ENCODE measurements at places on chromosomes 16 and 17.

DNA sequence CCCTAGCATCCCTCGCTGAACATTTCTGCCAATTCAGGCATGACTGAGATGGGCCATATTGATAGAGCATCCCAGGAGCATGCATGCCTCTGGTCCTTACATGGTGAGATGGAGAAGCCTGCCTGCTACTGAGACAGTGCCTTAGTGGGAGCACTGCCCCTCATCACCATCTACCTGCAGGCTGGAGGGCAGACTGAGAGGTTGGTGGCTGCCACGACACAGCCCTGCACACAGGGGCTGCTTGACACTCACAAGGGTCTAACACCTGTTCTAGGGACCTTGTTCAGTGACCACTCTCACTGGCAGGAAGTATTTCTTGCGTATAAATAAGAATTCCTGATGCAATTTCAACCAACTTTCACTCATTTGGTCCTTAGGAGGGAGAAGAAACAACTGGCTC, 34.0 kb downstream of the WIPI1 start:
- no peak for DNase-seq

- no peak for DNase-seq
Observed at GRCh38 chr17:36629970-36630502, 28.7 kb downstream of the MRM1 start.

GRCh38 chr17:4178651-4179050, 35.7 kb downstream of the CYB5D2 start:
- DNase-seq: no peak

DNA sequence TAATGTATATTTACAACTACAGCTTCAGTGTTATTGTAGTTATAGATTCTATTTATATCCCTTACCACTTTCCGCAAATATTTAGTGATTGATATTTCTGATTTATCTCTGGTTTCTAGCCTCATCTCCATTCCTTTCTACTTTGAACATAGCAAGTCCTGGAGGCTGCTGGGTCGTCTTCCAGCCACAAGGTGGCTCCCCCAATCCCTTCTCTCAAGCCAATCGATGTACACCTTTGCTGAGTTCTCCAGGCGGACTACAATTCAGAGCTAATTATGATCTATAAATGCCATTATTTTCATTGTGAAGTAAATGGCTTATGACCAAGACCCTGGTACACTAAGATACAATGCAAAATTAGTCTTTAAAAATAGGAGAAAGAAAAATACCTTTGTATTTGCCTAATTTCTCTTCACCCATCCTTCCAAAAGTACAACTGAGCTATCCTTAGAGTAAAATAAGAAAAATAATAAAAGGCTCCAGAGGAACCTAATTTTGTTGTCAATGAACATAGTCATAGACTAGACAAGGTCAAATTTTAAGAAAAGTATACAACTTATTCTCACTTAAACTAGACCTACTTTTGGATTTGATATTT, 122.1 kb downstream of the SKAP1 start:
- DNase-seq: peak; percentile 52

DNA sequence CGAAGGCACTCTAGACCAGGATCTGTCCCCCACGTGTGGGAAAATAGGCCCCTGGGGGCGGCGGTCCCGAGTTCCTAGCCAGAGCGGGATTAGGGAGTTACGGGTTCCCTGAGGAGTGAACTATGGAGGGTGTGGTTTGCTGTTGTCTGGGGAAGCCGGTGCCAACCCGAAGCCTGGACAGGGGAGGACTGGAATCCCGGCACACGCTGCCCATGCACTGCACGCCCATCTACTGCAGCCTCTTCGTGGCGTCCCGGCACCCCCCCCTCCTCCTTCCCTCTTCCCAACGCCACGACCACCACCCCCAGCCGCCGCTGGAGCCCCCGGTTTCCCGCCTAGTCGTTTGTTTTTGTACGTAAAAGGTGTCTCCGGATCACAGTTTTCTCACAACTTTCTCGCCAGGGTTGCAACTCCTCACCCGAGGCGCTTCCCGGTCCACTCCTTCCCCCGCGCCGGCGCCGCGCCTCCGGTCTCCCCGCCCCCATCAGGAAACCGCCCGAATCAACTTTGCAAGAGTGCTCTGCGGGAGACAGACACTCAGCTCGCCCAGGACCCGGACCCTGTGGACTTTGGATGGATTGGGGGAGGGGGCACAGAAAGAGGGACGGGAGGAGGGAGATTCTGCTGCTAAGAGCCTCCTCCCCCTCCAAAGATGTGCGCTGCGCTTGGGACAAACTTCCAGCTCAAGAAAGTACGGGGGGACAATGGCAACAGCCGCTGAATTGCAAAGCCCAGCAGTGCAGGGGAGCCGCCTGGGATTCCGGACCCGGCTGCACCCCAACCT, 1.4 kb upstream of the LHX1 start:
- no peak for DNase-seq

GRCh38 chr17:38879878-38880665, 10.2 kb downstream of the LASP1 start:
- peak; percentile 83 for DNase-seq

GRCh38 chr16:15440852-15441251, 6.5 kb downstream of the BMERB1 start:
- DNase-seq: no peak

DNA sequence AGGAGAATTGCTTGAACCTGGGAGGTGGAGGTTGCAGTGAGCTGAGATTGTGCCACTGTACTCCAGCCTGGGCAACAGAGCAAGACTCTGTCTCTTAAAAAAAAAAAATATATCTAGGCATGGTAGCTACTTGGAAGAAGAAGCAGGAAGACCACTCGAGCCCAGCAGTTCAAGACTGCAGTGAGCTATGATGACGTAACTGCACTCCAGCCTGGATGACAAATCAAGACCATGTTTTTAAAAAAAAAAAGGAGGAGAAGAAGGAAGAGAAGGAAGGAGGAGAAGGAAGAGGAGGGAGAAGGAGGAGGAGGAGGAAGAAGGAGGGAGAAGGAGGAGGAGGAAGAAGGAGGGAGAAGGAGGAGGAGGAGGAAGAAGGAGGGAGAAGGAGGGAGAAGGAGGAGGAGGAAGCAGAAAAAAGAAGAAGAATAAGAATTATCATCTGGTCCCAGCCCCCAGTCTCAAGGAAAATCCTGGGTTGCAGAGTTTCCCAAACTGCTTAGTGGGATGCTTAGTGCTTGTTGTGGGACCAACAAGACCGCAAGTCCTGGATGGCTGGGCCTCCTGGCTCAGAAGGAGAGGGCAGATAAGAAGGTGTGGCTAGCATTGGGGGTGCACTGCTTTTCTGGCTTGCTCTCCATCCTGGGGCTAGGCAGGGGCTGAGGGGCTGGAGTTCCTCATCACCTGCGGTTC, 3.7 kb upstream of the DRC7 start:
- no peak for DNase-seq

DNA sequence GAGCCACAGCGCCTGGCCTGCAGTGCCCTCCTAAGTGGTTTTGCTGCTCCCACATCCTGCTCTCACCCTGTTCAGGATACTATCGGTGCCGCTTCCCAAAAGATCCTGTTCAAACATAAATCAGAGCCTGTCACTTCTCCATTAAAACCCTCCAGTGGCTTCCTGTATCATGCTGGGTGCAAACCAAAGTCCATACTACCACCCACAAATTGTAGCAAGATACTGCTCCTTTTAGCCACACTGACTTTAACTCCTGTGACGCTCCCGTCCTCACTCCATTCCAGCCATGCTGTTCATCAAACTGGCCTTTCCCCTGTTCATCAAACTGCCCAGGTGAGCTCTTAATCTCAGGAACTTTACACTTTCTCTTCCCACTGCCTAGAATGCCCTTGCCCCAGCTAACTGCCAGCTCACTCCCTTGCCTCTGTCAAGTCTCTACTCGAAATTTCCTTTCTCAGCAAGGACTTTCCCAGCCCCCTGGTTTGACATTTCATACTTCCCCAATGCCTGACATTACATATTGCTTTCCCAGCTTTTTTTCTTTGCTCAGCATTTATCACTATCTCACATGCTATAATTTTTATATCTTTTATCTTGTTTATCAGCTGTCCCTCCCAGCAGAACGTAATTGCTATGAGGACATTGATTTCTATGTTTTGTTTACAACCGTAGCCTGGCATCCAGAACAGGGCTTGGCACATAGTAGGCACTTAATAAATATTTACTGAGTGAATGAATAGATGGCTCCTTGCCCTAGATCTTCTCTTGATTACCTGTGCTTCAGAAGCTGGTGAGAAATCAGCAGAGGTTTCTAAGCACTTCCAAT, 44.3 kb upstream of the SMURF2 start:
- no peak for DNase-seq

GRCh38 chr16:69169051-69169450, 17.9 kb upstream of the SNTB2 start:
- no peak for DNase-seq

All from right hindlimb (tissue), 1 donor.